ENCODE measurements at places on chromosomes 4 and X. TPM values are rescaled to one million over a fixed set of nuclear protein-coding genes. Genes with fewer than 3 reads are reported as not detected.
A peak's percentile ranks its signal among the peaks of the same experiment; 100 is the strongest.

DNA sequence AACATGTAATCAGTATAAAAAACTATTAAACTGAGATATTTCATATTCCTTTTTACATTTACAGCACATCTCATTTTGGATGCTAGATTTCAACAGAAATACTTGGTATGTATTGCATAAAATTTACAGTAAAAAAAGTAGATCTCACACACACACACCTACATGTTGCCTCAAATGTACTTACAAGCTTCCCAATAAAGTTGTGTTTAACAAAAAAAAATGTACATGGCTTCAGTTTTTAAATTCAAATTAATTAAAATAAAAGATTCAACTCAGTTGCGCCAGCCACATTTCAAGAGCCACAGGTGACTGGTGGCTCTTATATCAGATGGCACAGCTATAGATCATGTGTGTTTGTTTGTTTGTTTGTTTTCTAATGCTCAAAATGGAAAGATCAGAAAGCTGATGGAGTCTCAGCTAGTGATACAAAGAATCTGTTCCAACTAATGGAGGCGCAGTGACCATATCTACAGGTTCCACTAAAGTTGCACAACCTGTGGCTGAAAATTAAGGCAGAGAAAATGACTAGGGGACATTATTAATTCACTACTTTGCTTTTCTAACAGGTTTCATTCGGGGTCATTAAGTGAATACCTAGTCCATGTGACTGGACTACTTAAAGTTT is 45.0 kb downstream of the RBM47 start:
- no peaks in the 10 kb centered on the region for H3K36me3 ChIP-seq
- H3K4me3 ChIP-seq = no peak overlapping the region
- no peak overlapping the region for H3K27ac ChIP-seq
- no peaks in the 10 kb centered on the region for H3K4me1 ChIP-seq
- no peaks in the 10 kb centered on the region for H3K27me3 ChIP-seq

GRCh38 chr4:142091085-142091513 is 454.7 kb downstream of the IL15 start:
- DNase-seq = no peak
- no peaks in the 10 kb centered on the region for H3K27me3 ChIP-seq
- no peaks in the 10 kb centered on the region for H3K36me3 ChIP-seq
- peak overlapping the region; percentile 61 for H3K27ac ChIP-seq

GRCh38 chrX:117835034-117835433 is 281.6 kb downstream of the KLHL13 start:
- no peaks in the 10 kb centered on the region for H3K27me3 ChIP-seq
- no peak for DNase-seq
- no peak overlapping the region for H3K27ac ChIP-seq

DNA sequence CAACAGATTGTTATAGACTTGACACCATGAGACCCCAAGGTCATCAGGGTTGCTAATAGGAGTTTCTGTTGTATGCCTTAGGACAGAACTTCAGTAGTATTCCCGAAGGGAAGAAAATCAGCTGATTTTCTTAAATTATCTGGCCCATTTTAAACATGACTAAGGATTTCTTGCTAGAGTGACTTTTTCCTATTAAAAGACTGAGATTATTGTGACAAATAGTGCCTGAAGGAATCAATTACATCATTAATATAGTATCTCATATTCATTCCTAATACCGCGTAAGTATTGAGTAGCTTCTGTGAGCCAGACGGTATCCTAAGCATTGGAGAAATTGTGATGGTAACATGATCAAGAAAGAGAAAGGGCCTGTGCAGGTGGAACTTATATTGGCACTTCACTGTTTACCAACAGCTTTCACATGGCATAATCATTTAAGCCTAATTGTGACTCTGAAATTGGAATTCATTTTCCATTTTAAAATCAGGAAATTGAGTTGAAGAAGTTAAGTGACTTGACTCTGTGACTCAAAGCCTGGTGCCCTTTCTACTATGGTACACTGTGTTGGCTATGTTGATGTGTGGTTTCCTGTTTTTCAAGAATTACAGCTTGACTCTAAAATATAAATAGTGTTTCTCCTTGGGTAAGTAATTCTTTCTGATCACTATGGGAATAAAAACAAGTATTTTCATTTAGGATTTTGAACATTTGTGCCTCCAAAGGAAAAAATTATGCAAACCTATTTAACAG is 4.1 kb downstream of the AFF1 start:
- peak overlapping the region; percentile 63 for H3K27ac ChIP-seq
- DNase-seq = peak; percentile 49
- no peaks in the 10 kb centered on the region for H3K27me3 ChIP-seq
- no peaks in the 10 kb centered on the region for H3K36me3 ChIP-seq

The UGT2B10 gene
- polyA plus RNA-seq = not detected

The AKAP14 gene
- 3.5 TPM for polyA plus RNA-seq

The SPATA4 gene
- polyA plus RNA-seq = 1.5 TPM
